Caco-2 (cell line): ENCODE measurements at places on chromosomes 7 and 10. TPM values are rescaled to one million over a fixed set of nuclear protein-coding genes. Genes with fewer than 3 reads are reported as not detected.

DNA sequence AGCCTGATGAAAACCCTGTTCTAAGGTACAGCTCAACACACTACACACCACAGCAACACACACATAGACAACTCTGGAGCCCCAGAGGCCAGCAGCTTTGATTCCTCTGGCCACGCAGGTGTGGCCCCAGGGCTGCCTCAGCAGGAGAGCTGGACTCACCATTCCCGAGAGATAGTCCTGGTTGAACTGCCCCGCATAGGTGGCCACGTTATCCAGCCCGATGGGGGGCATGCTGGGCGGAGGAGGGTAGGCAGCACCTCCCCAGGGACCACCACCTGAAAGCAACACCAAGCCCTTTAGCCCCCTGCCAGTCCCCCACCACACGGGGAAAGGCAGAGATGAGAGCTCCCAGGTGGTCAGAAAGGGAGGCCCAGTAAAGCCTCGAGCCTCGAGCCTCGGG lies 34.7 kb downstream of the ANXA11 start:
- no peak overlapping the region for H3K4me3 ChIP-seq
- no peak for DNase-seq
- H3K36me3 ChIP-seq = peaks cover 4% of the 10 kb centered on the region
- H3K4me1 ChIP-seq = peaks cover 2% of the 10 kb centered on the region

The NUTM2B gene
- total RNA-seq = 0.26 and 0.57 TPM in 2 replicates

The CTAGE6 gene
- not detected in 2 replicates for total RNA-seq

- H3K27me3 ChIP-seq = no peaks in the 10 kb centered on the region; the same call in 1 of the 2 replicates
- no peaks in the 10 kb centered on the region for H3K36me3 ChIP-seq
- H3K4me3 ChIP-seq = no peak overlapping the region
- peaks cover 14% of the 10 kb centered on the region for H3K4me1 ChIP-seq
- H3K27ac ChIP-seq = no peak overlapping the region
Measured at GRCh38 chr7:88357781-88358525, 51.3 kb upstream of the STEAP4 start.

The JCAD gene
- total RNA-seq = 10.0 and 13.0 TPM in 2 replicates

DNA sequence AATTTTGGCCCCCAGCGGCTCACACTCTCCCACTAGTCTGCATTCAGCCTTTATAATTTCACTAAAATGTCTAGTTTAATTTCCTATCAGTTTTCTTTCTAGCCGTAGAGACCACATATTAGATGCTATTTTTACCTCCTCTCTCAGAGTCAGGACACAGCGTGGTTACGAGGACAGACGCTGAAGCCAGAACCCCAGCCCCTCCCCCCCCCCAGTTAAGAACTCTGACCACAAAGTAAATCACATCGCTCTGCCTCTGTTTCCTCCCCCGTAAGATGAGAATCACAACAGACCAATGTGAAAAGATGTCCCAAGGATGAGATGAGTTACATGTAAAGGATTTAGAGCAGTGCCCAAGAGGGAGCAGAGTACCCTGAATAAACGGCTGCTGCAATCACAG lies 11.1 kb upstream of the TARP start:
- H3K27me3 ChIP-seq = no peaks in the 10 kb centered on the region
- no peak overlapping the region for H3K4me3 ChIP-seq
- H3K27ac ChIP-seq = no peak overlapping the region
- no peak for DNase-seq
- H3K36me3 ChIP-seq = no peaks in the 10 kb centered on the region

The NDUFB2 gene
- 166 and 188 TPM in 2 replicates for total RNA-seq

DNA sequence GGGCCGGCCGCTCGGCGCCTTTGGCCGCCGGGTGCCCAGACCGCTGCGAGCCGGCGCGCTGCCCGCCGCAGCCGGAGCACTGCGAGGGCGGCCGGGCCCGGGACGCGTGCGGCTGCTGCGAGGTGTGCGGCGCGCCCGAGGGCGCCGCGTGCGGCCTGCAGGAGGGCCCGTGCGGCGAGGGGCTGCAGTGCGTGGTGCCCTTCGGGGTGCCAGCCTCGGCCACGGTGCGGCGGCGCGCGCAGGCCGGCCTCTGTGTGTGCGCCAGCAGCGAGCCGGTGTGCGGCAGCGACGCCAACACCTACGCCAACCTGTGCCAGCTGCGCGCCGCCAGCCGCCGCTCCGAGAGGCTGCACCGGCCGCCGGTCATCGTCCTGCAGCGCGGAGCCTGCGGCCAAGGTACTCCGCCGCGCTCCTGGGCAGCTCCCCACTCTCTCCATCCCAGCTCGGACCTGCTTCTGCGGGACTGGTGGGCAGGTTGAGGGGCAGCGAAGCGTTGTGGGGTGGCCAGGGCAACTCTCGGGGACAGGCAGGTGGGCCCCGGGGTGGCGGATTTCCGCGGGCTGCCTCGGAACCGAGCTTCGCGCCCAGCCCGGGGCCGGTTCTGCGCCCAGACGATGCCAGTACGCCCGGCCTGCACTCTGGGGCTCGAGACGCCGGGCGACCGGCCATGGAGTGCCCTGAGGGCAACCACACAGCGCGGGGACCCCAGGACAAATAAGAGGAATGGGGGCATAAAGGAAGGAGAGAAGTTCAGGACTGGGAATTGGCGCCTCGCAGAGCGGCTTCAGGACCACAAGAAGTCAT lies 578 bp downstream of the HTRA1 start:
- H3K27ac ChIP-seq = no peak overlapping the region
- H3K36me3 ChIP-seq = no peaks in the 10 kb centered on the region
- peaks cover 5% of the 10 kb centered on the region for H3K4me1 ChIP-seq
- DNase-seq = no peak

- H3K4me1 ChIP-seq = no peaks in the 10 kb centered on the region
- no peak for DNase-seq
- H3K27ac ChIP-seq = no peak overlapping the region
- no peak overlapping the region for H3K4me3 ChIP-seq
Measured at GRCh38 chr7:146875981-146876380, 759.4 kb downstream of the CNTNAP2 start.

DNA sequence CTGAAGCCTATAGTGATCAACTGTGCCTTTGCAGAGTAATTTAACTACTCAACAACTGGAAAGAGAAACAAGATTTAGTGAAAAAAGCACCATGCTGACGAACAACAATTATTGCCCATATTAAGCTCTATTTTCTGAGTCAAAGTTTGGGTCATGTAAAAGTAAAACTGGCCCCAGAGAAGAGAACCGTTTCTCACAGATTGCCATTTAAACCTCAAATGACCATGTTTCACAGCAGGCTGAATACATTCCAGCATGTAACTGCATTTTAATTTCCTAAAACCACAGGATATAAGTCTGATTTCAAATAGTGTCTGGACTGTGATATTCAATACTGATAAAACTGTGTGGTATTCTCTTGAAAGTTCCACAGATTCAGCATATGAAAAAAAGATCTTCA lies 140.7 kb downstream of the ATE1 start:
- DNase-seq = no peak
- H3K27ac ChIP-seq = no peak overlapping the region
- H3K36me3 ChIP-seq = peaks cover under 1% of the 10 kb centered on the region
- H3K4me3 ChIP-seq = no peak overlapping the region

The EEPD1 gene
- total RNA-seq = 1.8 and 2.1 TPM in 2 replicates
